Suprapubic skin (tissue), 4 donors: ENCODE measurements at places on chromosomes 2 and 18.

DNA sequence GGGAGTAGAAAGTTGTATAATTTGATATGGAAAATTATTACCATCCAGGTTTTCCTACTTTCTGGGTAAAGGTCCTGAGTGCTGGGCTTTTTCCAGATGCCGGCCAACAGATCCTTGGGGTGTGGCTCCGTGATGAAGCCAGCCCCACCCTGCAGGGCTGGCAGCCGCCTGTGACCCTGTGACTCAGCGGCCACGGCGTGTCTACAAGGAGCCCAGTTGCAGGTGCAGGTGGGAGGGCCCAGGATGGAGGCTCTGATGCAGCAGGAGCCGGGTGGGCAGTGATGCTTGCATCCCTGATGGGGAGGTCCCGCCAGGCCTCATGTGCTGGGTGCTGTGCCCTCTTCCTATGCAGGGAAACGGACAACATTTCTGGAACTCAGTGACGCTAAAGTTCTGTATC lies 96.0 kb upstream of the ALKAL2 start:
- peak; percentile 78 for DNase-seq

GRCh38 chr2:235663875-235664274 lies 170.0 kb downstream of the AGAP1 start:
- no peak for DNase-seq

DNA sequence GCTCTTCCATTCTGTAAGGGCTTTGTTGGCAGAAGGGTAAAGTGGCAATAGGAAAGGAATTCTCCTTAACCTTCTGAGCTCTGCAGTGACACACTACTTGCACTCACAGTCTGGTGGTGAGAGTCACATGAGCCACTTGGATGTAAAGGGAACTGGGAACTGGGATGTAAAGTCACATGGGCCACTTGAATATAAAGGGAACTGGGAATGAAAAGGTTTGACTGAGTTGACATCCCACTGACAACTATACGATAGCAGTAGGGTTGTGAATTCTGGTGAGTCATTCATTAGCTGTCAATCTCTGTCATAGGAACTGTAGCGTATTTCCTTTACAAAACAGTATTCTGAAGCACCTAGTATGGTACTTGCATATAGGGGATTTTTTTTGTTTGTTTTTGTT lies 5.5 kb downstream of the RPE start:
- DNase-seq: no peak

DNA sequence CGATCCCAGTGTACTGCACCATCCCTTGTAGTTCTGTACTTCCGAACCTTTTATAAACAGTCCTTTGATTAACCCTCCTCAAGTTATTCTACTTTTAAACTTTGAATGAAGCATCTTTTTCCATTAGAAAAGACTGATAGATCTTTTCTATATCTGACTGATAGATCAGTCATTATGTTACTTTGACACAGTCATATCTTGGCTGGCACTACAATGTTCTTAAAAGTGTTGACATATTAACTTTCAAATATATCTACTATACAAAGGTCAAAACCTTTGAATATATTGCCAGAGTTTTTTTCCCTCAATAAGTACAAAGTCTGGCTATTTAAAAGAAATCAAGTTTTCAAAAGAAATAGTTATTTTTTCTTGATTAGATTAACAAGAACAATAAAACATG lies 35.4 kb upstream of the NABP1 start:
- no peak for DNase-seq

GRCh38 chr2:121239471-121239870 lies 45.5 kb downstream of the TFCP2L1 start:
- no peak for DNase-seq

DNA sequence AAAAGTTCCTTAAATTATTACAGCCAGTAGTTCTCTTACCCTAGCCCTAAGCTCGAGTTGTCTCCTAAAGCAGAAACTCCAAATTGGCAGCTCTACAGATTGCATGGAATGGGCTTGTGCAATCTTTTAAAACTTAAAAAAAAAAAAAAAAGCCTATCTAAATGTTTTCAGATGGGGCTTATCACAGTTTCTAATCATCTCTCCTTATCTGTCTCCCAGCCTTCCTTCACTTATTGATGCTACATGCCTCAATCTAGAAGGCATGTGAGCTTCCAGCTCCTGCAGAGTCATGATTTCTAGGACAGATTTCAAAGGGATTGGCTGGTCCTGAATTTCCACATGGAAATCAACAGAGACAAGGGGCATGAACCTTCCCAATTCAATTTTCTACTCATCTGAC lies 33.1 kb upstream of the PELI1 start:
- no peak for DNase-seq

GRCh38 chr18:53752781-53753367 lies 471.6 kb downstream of the MBD2 start:
- DNase-seq: no peak

DNA sequence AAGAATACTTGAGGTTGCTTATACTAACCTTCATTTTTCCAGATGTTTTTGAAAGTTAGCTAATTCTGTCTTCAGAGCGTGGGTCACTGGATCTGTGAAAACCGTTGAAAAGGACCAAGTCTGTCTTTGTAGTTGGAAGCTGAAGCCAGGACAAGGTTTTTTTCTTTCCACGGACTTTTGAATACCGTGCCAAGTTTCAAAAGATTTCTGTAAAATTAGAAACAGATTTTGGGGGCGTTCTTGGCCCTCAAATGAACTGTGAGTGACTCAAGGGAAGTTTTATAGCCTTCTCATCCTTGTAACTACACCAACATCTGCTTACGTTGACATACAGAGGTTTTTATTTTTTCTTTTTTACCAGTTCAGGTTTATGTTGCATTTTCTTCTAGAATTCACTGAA lies at the start of gene FAP:
FAP (minus strand) TSS at position 152 of the 400 bp plus-strand sequence; CDS start at position 34, 118 bp downstream.
- DNase-seq: no peak

- DNase-seq: no peak
These were observed 260.9 kb downstream of the ICOS start for GRCh38 chr2:204197336-204198005.

DNA sequence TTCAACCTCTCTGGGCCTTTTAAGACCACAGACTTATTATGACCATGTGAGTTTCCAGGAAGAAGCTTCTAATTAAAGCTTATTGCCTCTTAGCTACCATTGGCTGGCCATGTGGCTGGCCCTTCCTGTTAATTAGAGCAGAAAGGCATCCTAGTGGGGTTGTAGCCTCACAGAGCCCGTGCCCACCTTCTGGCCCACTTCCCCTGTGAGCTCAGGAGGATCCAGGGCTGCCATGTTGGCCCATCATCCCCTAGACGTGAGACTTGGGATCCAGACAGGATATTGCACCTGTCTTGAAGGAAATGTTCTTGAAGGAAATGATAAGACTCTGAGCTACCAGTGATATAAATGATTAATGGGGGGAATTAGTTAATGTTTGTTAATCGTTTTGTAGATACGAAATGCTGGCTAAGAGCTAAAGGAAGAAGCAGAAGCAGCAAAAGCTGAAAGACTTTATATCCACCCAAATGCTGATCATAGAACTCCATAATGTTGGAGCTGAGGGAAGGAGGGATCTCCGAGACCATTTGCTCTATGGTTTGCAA lies 255.4 kb downstream of the CLIP4 start:
- DNase-seq: no peak

DNA sequence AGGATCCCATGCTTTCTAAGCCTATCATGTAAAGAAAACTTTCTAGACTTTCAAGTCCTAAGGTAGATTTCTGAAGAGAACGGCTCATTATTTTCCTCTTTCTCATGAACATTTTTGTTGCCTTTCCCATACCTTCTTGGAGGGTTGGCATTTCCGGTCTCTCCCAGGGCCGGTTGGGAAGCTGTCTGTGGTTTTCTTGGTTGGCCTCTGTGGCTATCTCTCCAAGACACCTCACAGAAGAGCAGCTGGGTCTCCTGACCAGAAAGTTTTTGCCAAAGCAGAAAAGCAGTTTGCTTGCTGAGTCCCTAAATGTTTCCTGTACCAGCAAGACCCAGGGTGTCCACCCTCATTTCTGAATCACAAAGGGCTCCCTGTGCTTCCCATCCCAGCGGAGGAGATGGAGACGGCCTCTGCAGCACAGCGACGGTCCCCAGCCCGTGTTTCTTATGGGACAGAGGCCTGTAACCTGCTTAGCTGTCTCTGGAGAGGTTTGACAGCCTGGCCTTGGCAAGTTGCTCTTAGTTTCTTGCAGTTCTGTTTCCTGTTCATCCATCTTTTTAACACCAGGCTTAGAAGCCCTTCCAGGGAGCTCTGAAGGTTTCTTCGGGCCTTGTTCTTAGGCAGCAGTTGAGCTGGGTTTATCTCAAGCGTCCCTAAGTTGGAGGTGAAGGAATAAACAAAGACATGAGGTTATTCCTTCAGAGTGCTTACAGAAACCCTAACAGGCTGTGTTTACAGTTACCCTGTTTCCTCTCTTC lies 39.8 kb downstream of the GREB1 start:
- DNase-seq: no peak

GRCh38 chr2:127705391-127706065 lies 4.2 kb downstream of the SFT2D3 start:
- no peak for DNase-seq

- peak; percentile 77 for DNase-seq
These were observed 76.6 kb downstream of the RDH14 start for GRCh38 chr2:18483896-18484295.

DNA sequence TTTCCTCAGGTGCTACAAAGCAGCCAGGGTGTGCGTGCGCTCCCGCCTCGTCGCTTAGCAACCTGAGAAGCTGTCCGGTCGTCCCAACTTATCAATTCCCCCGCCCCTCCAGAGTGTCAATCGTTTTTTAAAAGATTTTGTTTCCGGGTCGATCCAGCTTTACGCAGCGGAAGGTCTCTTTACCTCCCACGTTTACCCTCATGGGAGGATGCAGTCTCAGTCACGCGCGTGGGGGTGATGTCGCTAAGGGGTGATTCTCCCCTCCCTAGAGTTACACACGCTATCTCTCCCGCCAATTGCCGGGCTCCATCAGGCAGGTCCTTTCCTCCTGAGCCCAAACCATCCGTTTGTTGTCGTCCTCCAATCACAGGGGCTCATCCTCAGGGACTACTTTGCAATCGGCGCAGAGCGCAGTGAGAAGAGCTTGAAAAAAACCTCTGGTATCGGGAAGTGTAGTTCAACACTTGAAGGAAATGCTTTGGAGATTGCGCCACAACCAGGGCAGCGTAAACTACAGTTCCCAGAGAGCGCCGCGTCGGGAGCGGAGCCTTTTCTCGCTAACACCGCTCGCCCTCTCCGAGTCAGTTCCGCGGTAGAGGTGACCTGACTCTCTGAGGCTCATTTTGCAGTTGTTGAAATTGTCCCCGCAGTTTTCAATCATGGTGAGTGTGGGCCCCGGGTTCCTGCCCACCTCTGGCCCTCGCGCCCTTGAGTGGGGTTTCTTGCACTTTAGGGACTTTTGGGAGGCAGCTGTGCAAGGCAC lies at the start of the genes MDH1 and WDPCP:
MDH1 (plus strand) TSS at position 579 of the 763 bp plus-strand sequence; CDS start at position 660, 81 bp downstream.
WDPCP (minus strand) TSS at position 93 of the 763 bp plus-strand sequence. CDS start 206 bp downstream, outside the sequence.
- peak; percentile 96 for DNase-seq

DNA sequence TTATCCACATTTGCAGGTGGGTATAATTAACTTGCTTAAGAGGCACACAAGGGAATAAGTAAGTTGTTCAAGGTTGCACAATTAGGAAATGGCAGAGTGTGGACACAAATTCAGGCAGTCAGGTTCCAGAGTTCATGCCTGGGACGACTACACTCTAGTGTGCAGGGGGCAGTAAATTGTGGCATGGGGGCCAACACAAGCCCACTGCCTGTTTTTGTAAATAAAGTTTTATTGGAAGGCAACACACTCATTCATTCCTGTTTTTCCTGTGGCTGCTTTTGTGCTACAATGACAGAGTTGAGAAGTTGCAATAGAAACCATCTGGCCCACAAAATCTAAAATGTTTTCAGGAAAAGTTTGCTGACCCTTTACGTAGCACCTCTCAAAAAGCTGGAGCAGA lies 41.4 kb downstream of the XDH start:
- no peak for DNase-seq

DNA sequence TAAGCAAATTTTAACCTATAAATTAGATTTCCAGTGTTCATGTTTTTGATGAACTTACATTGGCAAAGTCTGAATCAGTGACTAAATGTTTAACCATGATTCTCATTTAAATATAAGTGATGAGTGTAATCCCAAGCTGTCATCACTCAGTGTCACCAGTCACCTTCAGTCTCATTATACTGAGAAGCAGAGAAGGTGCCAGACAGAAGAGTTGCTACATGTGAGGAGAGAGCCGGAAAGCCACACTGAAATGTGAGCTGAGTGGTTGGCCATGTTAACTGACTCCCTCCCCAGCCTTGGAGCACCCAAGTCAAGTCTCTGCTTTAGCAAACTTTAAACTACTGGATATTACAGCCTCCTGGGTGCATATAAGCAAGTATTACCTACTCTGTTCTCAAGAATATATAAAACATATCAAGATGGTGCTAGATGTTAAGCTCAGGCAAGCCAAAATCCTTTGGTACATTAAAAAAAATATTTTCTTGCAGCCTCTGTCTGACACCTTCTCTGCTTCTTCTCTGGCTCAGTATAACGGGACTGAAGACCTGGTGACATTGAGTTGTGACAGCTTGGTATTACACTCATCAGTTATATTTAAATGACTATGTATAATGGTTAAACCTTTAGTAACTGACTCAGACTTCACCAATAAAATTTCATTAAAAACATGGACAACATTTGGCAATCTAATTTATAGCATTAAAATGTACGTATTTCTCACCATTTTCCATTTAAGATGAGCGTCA lies 75.8 kb upstream of the MAP3K20 start:
- no peak for DNase-seq

GRCh38 chr2:129751409-129751808 lies 228.1 kb upstream of the RAB6C start:
- DNase-seq: no peak

DNA sequence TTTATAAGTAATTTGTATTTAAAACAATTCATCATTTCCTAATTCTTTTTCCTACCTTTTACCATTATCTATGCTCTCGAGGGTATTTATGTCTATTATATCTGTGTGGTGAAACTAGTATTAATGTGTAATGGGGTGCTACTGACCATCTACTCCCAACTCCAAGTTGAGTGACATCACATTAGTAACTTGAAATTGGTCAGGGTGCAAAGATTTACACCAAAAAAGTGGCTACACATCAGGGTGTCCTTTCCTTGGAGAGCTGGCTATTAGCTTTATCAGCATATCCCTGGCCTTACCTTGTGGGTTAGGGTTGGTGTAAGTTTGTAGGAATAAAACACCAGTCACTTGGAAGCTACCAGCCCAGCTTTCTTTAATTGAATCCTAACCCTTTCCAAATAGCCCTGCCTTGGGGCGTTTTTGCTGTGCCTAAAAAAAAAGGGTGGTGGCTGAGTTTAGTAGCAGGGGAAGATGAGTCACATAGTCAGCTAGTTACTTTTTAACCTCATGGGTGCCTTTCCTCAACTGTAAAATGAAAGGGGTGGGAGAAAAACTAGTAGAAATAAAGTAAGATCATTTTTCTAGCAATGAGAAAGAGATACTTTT lies 14.0 kb downstream of the ANXA4 start:
- no peak for DNase-seq

- DNase-seq: no peak
These were observed 32.0 kb upstream of the GPR55 start for GRCh38 chr2:230956827-230957755.

- DNase-seq: no peak
These were observed 328.1 kb downstream of the MYCN start for GRCh38 chr2:16268301-16269000.

GRCh38 chr2:47070155-47070919 lies 84.8 kb downstream of the STPG4 start:
- DNase-seq: no peak
